Hippocampal formation (tissue), 2 donors: ENCODE measurements at places on chromosomes 11 and 22.

DNA sequence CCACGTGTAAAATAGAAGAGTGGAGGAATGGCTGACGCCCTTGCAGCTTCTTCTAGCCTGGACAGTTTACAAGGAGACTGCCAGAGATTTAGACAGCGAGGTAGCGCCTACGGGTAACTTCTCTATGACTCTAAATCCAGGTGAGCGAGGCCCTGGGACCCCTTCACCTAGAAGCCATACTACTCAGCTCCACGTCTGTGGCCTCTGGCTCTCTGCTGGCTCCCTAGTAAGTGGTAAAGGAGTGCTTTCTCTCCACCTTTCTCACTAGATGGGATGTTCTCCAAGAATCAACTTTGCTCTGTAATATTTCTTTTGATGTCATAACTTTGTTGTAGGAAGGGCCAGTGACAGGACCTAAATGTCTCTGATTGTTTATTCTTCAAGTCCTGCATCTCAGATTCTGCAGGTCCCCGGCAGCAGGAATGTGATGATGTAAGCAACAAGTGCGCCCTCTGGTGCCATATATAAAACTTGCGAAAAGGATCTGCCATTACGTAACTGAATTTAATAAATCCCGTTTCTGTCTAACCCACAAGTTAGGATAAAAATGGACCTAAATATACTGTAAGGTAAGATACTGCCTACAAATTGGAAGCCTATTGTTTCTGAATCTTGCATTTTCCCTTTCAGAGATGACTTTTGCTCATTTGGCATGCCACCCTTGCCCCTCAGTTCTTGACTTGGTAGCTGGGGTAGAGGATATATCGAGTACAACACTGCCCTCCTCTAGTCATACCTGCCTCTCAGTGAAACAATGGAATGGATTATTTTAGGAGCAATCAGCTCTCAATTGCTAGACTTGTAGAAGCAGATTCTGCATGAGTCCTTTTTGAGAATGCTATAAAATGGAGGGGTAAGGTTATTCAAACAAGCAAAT lies 11.0 kb upstream of the PTPN5 start:
- DNase-seq: no peak

- peak; percentile 23 for DNase-seq
Measured at GRCh38 chr22:41094041-41094593, 1.7 kb downstream of the EP300 start.

DNA sequence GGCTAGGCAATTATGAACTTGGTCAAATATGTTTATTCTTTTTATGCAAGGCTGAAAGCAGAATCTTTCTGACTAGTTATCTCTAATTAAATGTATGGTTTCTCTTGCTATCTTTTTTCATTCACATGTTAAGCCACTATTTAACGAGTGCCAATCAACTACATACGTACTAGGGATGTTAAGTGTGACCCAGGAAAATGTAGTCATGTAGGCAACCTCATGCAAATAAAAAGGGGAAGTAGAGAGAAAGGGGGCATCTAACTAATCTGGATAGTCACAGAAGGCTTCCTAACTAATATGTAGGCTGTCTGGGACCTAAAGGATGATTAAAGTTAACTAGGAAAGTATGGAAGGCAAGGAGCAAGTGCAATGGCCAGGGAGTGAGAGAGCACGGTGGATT lies 23.5 kb downstream of the TBRG1 start:
- no peak for DNase-seq

DNA sequence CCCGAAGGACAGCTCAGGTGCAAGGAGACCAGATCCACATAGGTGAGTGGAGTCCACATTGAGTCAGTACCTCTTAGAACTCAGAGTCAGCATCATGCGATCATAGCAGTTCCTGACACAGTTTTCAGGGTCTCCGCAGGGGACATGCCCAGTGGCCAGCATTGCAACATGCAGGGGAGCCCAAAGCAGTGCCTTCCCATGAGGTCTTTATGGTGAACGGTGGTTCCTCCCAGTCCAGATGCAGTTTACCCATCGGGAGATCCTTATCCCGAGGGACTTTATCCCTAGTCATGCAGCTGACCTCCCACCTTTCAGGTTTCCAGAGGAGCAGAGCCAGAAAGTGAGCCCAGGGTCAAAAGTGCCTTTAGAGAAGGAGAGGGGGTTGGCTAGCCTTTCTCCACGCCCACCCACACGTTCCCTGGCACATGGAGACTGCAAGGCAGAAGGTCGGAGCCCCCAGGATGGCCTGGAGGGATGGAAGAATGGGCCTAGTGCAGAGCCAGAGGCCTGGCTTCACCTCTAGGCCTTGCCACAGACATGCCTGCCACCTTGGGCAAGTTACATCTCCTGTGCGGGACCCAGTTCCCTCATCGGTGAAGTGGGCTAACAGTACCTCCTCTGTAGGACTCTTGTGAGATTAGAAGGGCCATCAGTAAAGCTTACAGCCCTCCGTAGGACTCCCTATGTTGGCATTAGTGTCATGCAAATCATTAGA lies 6.4 kb downstream of the KCTD17 start:
- DNase-seq: no peak

DNA sequence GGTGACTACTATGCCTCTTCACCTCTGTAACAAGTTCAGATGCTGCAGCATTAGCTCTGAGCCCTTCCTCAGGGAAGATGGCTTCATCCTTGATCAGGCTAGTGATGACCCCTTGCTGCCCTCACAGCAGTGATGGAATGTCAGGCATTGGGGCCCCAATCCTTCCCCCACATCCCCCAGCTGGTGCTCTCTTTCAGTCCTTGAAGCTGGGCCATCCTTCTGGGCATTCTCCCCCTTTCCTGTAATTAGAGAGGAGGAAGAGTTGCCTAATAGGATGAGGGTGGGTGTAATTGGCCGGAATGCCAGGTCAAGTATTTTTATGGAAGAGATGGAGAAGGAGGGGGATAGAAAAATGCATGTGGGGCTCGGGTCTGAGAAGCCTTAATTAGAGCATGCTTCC lies 62.6 kb downstream of the TRAF6 start:
- DNase-seq: no peak

DNA sequence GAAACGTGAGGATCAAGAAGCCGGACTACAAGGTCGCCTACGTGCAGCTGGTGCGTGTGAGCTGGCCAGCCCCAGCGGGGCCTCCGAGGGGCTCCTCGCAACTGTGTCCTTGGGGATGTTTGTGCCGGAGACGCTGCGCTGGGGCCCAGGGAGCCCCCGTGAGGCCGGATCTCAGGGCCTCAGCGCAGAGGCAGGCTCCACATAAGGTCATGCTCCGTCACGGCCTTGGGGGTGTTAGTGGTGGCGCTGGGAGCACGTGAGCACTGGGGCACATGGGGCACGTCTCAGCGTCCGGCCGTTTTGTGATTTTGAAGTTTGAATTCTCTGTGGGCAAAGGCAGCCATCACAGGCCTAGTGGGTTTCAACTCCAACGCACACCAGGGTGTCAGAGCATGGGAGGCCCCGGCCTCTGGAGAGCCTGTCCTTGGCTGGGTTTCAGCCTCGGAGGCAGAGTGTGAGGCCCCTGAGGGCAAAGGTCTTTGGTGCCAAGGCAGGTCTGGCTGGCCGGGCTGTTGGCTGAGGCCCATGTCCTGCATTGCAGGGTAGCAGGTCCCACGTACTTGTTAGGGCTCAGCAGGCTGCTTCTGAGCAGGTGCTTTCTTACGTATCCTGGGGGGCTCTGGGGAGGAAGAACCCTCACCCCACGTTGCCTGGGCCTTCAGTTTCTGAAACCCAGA lies 5.8 kb downstream of the MRPL23 start:
- no peak for DNase-seq

DNA sequence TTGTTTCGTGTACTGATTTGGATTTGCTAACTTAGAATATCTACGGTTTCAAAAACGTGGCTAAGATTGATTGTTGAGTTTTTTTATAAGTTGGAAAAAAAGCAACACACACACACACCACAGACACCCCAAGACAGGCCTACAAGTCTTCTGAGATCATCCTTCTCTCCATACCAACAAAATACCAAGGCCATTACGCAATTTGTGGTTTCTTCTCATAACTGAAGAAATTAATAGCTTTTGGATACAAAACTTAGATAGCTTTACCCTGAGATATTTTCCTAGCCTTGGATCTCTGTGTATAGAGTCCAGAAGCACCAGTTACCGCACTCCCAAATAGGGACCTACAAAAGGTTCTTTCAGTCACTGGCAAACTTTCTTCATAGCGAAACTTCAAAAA lies 113.6 kb downstream of the SIK3 start:
- no peak for DNase-seq

DNA sequence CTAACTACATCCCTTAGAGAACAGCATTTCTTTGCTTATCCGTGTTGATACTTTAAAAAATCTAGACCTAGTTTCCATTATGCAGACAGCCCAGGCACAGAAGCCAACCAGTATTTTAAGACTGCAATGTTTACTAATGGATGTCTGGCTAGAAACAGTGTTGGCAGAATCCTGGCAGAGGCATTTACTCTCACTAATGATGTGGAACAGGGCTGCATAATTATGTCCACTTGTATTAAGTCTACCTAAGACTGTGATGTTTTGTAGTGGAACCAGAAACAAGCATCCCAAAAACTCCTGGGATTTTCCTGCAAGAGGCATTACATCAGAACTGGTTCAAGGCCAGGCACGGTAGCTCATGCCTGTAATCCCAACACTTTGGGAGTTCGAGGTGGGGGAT lies 50.2 kb upstream of the PICALM start:
- no peak for DNase-seq

- DNase-seq: no peak
Measured at GRCh38 chr11:88308576-88308975, 29.0 kb downstream of the CTSC start.

DNA sequence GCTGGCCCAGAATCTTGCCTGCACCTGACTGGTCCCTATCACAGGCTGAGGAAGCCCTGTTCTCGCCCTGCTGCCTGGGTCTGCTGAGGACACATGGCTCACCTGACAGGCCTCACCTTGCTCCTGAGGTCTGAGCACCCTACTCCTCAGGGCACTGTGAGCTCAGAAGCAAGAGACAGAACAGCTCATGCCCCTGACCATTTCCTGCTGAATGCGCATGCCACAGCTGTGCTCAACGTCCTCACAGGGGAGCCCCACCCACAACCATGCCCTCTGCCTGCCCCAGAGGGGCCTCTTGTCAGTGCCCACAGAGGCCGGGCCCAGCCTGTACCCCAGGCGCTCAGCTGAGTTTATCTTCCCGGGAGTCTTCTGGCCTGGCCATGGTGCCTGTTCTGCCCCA lies 2.8 kb upstream of the TSPO start:
- no peak for DNase-seq

- DNase-seq: no peak
Measured at GRCh38 chr11:122627745-122628144, 27.8 kb upstream of the UBASH3B start.

- no peak for DNase-seq
Measured at GRCh38 chr11:44726283-44727113, at the start of gene TSPAN18. TSPAN18 (plus strand) TSS chr11:44726962; CDS start chr11:44906417, 179,455 bp downstream.

GRCh38 chr22:44550711-44551491 lies 52.9 kb upstream of the RTL6 start:
- DNase-seq: no peak

DNA sequence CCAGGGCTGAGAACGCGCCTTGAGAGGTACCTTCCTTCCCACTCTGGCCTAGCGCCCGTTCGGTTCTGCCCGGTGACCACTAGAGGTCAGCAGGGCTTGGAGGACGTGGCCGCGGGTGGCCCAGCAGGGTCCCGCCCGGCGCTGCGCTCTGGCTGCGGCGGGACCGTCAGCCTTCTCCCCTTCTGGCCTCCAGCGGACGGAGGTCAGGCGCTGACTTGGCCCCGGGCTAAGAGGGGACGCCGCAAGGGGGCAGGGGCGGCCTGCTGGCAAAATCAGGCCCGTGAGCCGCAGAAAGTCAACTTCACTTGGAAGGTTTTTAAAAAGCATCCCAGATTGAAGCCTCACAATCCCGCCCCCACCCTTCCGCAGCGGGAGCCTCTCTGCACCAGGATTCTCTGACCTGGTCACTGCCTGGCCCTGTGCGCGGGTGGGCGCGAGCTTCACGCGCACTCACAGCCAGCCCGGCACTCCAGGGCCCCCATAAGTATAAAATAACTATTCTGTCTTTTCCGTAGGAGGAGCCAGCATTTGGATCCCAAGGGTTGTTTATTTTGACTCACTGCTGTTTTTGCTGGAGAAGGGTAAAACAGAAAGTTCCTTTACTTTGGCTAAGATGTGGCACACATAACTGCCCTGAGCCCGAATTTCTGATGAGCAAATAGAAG lies 23.2 kb upstream of the ZBTB16 start:
- DNase-seq: peak; percentile 70

GRCh38 chr22:38751422-38752346 lies 4.1 kb downstream of the SUN2 start:
- DNase-seq: no peak

DNA sequence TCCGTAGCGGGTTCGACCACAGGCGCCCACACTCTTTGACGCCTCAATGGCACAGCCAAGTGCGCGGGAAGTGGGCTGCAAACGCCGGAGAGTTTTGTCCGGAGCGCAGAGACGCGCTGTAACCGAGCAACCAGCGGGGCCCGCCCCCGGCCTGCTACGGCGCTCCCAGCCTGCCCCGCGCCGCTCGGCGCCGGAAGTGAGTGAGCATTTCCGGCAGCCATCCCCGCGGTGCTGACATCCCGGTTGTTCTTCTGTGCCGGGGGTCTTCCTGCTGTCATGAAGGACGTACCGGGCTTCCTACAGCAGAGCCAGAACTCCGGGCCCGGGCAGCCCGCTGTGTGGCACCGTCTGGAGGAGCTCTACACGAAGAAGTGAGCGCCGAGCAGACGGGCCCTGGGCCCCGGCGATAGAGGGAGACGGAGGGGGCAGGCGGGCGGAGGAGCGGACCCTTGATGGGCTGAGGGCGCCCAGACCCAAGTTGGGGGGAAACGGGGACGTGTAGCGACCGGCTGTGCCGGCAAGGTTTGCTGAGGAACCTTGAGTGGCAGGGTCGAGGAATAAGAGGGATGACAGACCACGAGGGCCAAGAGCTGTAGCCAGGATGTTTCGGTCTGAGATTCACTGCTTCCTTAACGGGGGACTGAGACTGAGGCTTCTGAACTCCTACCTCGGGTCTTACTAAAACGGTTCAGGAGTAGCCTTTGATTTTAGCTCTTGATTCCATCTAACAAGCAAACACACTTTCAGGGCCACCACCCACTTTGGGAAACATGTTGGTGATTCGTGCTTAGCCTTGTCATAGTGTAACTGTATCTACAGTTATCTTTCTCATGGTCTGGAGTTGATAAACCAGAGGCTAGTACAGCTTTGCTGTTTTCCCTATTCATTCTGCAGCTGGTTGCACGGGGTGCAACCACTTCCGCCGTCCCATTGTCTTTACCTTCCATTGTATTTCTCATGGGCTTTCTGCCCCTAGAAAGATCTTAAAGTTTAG lies at the start of gene PSMD13:
PSMD13 (plus strand) TSS at position 203 of the 994 bp plus-strand sequence; CDS start at position 277, 74 bp downstream.
- peak; percentile 71 for DNase-seq

GRCh38 chr22:25490896-25491295 lies 73.6 kb upstream of the GRK3 start:
- DNase-seq: no peak

DNA sequence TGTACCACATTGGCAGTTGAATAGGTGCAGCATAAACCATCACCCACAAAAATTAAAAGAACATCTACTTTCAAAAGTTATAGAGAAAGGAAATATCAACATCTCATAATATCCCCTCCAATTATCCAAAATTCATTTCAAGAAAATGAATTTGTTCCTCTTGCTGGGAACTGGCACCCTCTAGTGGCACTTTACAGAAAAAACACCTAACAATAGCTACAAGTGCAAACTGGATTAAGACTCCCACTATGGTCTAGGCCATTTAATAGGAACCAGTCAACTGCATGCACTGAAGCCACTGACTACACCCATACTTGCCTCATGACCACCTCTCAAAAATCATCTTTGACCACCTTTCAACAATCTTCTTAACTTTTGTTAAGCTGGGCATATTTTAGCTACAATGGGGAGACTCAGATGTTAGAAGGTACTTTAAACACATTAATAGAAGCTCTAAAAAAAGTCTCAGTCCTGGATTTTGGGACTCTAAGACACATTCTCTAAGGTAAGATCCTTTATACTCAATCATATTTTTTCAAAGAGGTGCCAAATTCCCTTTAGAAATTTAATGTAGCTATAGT lies 17.3 kb downstream of the TRAF6 start:
- peak; percentile 53 for DNase-seq
